ENCODE measurements at places on chromosomes 4 and X.

GRCh38 chrX:115260330-115260729, 26.4 kb upstream of the LRCH2 start:
- DNase-seq = no peak

DNA sequence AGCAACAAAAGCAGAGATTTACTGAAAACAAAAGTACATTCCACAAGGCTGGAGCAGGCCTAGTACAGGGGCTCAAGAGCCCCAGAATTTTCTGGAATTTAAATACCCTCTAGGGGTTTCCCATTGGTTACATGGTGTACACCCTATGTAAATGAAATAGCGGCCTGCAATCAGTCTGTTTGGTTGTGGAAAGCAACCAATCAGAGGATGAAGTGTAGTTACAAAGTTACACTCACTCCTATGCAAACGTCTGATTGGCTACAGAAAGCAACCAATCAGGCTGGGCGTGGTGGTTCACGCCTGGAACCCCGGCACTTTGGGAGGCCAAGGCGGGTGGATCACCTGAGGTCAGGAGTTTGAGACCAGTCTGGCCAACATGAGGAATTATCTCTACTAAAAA, 13.8 kb upstream of the TXLNG start:
- DNase-seq = no peak

DNA sequence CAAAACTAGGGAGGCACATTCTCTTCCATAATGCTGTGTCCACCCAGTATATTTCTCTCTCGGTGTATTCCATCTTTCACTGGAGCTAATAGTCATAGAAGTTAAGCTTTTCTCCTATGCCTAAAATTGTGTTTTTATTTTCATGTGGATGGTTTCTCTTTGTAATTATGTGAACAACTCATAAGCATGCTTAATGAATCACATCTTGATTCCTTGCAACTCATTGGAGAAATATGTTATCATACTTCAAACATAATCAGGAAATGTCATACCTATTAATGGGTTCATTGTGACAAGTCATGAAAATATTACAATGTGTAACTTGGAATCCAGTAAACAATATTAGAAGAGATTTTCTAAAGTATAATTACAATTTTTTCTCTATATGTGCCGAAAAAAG, 186.3 kb downstream of the SLC7A11 start:
- DNase-seq = no peak

DNA sequence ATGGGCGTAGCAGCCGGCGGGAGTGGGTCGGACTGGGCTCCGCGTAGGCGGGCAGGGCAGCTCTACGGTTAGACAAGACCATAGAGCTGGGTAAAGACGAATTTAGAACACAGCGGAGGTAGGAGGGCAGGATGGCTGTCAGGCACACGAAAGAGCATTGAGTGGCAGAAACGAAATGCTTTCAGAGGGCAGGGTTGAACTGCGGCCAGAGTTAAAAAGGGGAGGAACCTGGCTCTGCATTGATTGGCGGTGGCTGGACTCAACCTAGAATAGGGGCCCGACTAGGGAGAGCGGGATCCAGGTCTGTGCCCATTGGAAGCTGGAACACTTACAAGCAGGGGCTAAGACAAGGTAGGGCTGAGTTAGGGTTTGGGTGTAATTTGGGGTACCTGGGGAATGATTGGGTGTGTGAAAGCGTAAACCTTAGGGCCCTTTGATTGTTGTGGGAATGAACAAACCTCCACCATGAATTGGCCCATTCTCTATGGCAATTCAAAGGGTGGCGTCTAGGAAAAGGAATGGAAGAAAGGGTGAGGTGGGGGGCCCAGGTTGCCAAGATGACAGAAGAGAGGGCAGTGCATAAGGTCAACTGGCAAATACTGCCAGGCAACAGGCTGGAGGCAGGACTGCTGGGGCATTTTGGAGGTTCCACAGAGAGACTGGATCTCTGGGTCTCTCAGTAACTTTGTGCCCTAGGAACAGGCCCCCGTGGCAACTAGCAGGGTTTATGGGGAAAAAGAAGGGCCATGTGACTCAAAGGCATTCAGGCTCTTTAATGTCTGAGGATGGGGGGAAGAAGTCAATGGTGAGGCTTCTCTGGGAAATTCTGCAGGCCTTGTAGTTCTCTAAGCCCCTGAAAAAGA, 911 bp upstream of the ELK1 start:
- DNase-seq = no peak

GRCh38 chr4:61246034-61246433, 45.9 kb downstream of the ADGRL3 start:
- DNase-seq = no peak

All from NCI-H1694 treated with DMSO at 0.1 percent for 48 hours (cell line).